CMK (cell line): ENCODE measurements at places on chromosomes 2 and 18.

- no peak for DNase-seq
Observed at GRCh38 chr18:3710712-3711301, 260.8 kb downstream of the TGIF1 start.

- DNase-seq = no peak
Observed at GRCh38 chr2:56376699-56377665, 193.2 kb downstream of the CCDC85A start.

DNA sequence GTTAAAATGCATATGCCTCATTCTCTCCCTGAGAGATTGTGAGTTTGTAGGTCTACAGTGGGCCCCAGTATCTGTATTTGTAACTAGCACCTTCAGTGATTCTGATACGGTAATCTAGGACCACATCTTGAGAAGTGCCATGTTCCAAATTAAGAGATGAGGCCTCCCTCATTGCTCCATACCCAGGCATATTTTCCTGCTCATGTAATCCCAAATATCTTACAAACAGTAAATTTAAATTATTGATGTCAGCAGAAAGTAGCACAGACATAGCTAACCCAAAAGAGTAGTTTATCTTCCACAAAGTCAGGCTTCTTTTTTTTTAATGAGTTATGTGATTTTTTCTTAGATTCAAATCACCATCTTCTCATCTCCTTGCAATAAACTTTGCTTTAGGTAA is 263.8 kb downstream of the SETBP1 start:
- DNase-seq = no peak

DNA sequence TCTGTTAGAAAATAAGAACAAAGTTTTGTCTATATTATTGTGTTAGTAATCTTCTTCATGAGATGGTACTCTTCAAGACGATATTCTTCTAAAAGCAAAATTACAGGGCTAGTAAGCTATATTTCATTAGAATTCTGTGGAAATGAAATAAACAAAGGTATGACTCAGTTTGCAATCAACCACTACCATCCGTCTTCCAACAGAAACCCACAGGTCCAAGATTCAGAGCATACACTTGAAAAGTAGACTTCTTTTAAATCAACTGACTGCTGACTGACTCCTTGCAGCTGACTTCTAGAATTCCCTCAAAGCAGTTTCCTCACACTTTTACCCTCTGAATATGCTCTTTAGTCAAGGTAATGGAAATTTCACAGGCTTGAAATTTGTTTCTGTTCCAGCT is 193.7 kb downstream of the GCA start:
- no peak for DNase-seq

DNA sequence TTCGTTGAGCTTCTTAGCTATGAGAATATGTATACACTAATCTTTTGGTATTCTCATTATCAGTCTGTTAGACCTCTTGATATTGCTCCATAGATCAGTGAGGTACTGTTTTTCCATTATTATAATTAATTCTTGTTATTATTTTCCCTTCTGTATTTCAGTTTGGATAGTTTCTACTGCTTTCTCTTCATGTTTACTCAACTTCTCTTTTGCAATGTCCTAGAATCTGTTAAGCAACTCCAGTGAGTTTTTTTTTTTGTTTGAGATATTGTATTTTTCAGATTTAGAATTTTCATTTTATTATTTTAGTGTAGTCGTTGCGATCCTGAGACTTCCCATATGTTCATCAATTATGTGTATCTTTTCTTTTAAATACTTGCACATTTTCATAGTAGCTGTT is 260.8 kb downstream of the SETBP1 start:
- no peak for DNase-seq

DNA sequence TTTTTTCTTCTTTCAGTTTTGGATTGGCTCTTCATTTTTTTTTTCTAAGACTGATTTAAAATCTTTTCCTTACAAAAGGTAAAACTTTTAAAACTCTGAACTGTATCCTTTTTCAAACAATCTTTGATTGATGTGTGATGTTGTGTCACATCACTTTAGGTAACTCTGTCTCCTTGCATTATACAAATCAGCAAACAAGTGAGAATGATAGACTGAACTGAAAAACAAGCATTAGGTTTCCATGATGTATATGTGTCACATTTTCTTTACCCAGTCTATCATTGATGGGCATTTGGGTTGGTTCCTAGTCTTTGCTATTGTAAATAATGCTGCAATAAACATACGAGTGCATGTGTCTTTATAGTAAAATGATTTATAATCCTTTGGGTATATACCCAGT is 655.7 kb downstream of the LRRTM4 start:
- DNase-seq = no peak

- DNase-seq = no peak
Observed at GRCh38 chr18:55179835-55180234, 220.6 kb upstream of the CCDC68 start.
